ENCODE measurements at places on chromosomes 5 and 9. TPM values are rescaled to one million over a fixed set of nuclear protein-coding genes. Genes with fewer than 3 reads are reported as not detected.

DNA sequence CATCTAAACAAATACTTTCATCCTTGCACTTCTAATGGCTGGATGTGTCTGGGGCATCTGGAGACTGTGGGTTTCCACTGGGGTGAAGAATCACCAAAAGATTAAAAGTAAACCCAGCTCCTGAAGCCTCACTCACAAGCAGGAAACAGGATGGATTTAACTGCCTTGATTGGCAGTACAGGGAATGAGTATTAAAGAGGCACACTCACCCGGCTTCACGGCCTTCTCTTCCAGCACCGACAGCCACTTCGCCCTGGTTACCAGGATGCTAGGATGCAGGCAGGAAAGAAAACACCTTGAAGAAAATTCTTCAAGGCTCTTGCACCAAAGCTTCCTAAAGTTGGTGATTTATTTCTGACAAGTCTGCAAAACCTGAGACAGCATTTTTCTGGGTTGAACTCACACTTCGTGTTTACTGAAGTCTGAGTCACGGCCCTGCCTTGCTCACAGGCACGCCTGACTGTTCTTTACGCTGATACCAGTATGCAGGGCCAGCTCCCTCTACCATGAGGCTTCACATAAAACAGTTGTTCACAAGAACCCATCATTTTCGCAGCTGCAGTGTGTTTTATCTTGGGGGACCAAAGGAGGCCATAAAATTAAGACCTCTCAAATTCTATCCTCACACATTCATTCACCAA is 56.5 kb upstream of the ZNF354A start:
- no peak for DNase-seq

DNA sequence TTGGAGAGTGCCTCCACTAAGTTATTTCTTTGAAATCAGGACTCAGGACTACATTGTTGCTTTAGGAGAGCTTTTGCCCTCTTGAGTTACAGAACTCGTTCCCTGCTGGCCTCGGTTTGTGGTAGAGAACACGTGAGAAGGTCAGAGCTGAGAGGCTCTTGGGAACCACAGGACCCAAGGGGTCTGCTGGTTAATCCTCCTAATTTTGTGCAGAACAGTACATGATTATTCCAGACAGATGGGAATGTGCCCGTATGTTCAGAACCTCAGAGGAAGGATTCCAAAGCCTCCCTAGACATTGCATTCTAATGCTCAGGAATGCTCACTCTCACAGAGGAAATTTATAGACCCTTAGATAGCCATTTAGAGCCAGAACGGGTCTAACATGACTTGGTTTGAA is 25.2 kb upstream of the BASP1 start:
- no peak for DNase-seq

The TRIM7 gene
- total RNA-seq = 4.1 TPM

GRCh38 chr5:1000329-1000728 is 8.3 kb upstream of the NKD2 start:
- peak; percentile 54 for DNase-seq

DNA sequence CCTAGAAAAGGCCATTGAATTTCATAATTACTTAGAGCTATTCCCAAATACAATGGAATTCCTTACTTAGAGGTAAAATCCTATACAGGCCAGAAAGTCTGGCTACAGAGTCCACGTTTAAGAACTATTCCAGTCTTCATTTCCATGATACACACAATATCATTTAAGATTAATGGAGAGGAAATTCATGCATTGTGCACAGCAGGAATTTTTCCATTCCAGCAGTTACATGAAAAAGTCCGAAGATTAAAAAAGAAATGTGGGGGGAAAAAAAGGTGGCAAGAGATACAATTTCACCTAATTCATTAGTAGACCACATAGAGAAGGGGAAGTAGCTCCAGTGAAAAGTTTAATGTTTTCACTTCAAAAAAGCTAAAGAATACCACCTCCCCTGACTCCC is 63.1 kb downstream of the CHD1 start:
- DNase-seq = no peak

The ZNF782 gene
- 4.6 TPM for total RNA-seq

DNA sequence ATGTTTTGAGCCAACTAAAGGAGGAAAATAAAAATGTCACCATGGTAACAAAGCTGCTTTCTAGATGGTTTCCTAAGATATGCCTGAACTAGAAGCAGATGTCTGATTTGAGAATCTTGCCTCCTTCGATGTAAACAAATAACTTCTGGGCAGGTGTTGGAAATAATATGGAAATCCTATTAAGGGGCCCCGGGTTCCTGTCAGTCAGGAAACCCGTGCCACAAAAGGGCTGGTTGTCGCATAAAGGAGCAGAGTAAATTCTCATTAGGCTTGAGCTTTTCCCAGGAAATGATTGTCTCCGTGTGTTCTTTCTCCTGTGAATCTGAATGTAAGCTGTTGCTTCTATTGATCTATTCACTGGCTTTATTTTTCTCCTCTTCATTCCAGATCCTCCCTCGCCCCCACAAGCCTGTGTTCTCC is 90.8 kb downstream of the TLE4 start:
- DNase-seq = no peak

DNA sequence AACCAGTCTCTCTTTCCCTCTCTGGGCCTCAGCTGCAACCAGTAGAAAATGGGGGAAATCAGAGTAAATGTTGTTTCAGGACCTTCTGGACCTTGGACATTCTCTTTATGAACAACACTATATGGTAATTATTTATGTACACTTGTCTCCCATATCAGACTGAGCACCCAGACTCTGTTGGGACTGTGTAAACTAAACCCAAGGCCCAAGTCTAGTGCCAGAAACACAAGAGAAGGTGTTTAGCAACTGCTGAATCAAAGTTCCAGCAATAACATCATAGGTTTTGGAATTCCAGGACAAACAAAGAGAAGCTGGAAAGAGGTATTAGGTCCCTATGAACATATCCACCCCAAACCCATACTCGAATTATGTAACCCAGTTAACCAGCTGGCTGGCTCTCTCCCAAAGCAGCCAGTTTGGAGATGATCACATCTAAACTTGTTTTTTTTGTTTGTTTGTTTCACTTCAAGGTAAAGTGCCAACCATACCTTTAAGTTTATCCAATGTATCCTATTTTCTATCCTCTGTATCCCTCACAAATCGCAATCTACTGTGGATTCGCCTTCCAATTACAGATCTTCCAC is 1.9 kb upstream of the RNF38 start:
- DNase-seq = no peak

- DNase-seq = no peak
Measured at GRCh38 chr9:109989296-109989695, 209.3 kb downstream of the PALM2AKAP2 start.

The ZDHHC11 gene
- total RNA-seq = 10.8 TPM

DNA sequence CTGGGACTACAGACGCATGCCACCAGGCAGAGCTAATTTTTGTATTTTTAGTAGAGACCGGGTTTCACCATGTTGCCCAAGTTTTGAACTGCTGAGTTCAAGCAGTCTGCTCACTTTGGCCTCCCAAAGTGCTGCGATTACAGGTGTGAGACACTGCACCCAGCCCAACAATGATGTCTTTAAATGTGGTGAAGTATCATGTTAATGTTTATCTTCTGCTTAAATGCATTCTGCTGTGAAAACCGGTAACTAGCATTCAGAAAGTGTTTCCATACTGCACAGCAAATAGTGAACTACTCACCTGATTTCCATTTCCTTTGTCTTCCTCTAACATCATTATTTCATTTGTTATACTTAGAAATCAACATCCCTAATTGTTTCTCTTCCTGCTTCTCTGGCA is 264.0 kb upstream of the ITGA1 start:
- DNase-seq = no peak

DNA sequence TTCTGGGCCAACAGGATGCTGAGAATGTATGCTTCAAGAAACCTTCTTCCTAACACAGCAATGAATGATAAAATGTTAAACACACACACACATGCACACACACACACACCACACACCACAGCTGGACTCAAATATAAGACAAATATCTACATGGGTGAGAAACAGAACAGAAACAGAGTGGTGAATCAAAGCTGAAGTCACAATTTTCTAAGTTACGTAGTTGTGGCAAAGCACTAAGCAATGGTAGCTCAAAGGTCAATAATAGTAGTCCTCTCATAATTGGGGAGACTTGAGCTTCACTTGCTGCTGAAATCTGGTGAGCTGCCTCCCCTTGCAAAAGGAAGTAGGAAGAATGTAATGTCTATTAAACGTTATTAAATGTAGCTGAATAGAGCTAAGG is 33.7 kb upstream of the ITGA1 start:
- no peak for DNase-seq

GRCh38 chr5:62550103-62550502 is 28.5 kb upstream of the LRRC70 start:
- DNase-seq = no peak

Data from right atrium auricular region (tissue), 2 donors.